ENCODE measurements at places on chromosomes 7 and 10. TPM values are rescaled to one million over a fixed set of nuclear protein-coding genes. Genes with fewer than 3 reads are reported as not detected.

GRCh38 chr7:119175911-119176627, 951.6 kb downstream of the ANKRD7 start:
- peak; percentile 73 for DNase-seq

- DNase-seq = no peak
These were observed 335.9 kb upstream of the PLXDC2 start for GRCh38 chr10:19480353-19480752.

DNA sequence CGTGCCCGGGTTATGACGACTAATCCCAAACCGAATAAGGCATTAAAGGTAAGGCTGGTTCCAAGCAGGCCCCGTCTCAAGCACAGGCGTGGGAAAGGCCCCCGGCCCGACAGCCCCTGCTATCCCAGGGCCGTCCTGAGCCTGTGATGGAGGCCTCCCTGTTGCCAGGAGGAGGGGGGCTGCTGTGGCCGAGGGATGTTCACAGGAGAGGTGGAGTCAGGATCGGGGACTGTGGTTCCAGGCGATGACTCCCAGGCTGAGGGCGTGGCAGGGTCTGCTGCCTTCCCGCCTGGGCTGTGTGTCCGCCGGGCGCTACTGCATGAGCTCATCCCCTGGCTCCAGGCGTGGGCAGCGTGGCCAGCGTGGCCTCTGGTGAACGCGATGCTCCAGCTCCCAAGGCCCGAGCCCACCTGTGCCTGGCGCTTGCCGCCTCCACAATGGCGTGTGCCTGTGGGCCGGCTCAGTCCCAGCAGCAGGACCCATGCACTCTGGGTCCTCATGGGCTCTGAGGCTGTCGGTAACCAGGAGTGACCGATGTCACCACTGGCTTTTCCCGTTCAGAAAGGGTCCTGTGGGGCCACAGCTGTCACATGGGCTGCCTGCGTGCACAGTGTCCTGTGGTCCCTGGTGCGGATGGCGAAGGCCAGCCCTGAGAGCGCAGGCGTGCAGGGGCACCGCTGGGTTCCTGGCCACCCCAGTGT, 8.8 kb downstream of the MAFK start:
- DNase-seq = no peak

DNA sequence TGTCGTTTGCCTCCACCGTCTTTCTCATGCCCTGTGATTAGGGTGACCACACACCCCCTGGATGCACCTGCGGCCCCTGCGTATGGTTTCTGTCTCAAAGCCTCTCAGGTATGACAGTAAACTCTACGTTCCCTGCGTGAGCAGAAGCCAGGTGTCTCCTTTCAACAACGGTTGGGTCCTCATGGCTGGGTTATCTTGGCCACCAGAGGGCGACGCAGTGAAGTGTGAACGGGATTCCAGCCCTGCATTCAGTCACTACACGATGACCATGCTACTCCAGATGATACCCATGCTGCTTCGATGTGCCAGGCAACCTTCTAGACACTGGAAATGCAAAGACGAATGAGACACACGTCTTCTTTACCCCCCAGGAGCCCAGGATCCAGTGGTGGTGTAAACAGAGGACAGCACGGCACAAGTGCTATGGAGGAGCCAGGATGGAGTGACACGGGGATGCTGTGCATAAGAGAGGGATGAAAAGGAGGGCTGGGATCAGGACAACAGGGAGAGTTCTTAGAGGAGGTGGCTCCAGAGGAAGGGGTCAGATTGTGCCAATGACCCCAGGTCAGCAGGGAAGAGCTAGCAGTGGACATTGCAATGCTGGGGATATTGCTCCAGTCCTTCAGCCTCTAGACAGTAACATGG, 228.1 kb upstream of the PFKP start:
- DNase-seq = peak; percentile 28

DNA sequence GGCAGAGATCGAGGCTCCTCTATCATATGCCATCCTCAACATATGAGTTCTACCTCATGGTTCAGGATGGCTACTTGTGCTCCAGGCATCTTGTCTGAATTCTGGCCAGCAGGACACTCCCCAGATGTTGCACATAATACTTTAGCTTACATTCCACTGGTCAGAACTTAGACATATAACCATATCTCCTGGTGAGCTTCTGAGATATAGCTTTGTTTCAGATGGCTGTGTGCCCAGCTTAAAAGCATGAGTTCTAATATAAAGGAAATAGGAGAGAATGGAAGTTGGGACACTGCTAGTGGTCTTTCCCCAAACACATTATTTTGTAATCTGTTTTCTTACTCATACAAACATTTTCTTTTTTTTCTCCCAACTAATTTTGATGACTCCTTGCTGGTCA, 50.8 kb upstream of the IFRD1 start:
- DNase-seq = no peak

DNA sequence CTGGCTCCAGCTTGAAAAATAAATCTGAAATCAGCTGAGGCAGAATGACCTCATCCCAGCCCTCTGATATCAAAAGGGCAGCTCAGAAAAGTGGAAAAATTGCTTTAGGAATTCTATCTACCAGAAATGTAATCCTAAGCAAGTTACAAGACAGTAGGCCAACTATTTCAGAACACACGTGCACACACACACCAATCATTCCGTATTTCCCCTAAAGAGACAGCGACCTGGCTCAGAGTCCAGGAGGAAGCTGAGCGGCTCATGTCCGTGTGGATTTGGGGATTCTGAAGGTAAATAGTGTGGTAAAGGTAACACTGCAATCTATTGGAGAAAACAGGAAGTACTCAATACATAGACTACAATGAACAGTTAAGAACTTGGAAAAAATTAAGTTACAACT, 288.2 kb downstream of the CALN1 start:
- no peak for DNase-seq

DNA sequence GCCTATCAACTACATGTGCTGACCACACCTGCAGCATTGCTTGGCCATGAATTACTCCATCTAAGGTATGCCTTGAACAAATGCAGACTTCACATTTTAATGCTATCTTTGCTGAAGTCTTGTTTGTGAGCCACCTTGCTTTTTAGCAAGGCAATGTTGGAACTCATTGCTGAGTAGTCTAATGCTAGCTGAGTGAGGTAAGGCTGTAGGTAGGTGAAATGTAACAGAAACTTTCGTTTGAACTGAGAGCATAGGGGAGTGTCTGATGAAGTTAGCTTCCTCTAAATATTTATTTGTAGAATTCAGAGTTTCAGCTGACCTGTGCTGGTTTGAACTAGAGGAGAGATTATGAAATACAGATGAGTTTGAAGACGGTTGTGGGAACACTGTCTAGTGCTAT, 238.5 kb downstream of the SEMA3A start:
- no peak for DNase-seq

- DNase-seq = no peak
These were observed 66.8 kb downstream of the LRMDA start for GRCh38 chr10:75497997-75498883.

- DNase-seq = no peak
These were observed 79.5 kb downstream of the EZH2 start for GRCh38 chr7:148804343-148805235.

DNA sequence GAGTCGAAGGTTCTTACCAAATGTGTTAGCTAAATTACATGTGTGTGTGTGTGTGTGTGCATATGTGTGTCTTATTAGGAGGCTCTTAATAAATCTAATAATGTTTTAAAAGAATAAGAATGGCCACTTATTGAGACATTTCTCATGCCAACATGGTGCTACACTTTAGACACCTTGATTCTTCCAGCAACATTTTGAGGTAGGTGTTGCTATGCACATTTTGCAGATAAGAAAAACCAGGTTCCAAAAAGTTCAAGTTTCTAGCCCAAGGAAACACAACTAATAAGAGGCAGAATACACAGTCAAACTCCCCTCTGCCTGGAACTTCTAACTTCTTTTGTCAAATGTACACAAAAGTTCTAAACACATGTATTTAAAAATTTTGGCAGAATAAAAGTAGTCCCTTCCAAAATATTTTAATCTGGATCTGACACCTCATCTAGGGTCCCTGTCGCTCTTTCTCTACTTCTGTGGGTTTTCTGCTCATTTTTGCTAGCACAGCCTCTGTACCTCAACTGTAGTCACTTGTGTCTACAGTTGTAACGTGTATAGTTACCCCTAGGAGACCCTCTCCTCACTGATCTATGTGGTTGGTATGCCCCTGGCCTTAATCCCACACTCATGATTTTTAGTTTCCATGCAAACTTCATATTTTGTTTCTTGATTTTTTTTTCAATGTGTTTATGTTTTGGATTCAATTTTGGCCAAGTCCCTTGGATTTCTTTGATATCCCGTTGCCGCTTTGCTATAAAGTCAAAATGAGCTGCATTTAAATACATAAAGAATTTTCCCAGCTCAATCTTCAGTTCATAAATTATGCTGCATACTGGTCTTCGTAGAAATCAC, 4.3 kb downstream of the ANKRD1 start:
- DNase-seq = no peak

- DNase-seq = no peak
These were observed 142.8 kb downstream of the ADAM12 start for GRCh38 chr10:126245501-126245900.

- DNase-seq = no peak
These were observed 171.5 kb upstream of the ADCY1 start for GRCh38 chr7:45402480-45403218.

GRCh38 chr10:125396676-125397075, 236.3 kb upstream of the CTBP2 start:
- no peak for DNase-seq

DNA sequence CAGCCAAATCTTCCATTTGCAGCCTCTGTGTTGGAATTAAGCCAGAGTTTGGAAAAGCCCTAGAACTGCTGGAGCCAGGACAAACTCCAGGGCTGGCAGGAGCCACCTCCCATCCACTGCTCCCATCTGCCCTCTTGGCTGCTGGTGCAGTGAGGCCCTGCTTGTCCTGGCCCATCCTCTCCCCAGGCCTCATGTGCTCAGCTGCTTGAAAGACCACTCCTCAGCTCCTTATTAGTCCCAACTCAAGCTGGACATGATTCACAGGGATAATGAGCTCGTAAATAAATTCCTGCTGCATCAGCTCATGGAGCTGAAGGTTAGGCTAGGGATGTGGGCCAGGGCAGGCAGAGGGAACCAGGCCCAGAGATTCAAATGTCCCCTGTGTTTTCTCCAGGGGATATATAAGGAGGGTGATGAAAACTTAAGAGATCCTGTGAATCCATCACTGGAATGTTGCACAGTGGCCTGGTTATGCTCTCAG, 282.8 kb downstream of the RPS24 start:
- no peak for DNase-seq

- no peak for DNase-seq
These were observed 96.5 kb upstream of the RHOBTB1 start for GRCh38 chr10:61040399-61041016.

WDR37 gene
- polyA plus RNA-seq = 21.0 TPM

NUDT13 gene
- polyA plus RNA-seq = 10.6 TPM

SSC4D gene
- 4.3 TPM for polyA plus RNA-seq

AP3M1 gene
- 64.3 TPM for polyA plus RNA-seq

LIPJ gene
- polyA plus RNA-seq = 0.10 TPM

TAS2R41 gene
- not detected for polyA plus RNA-seq

All from left kidney (tissue), 8 donors.